Endothelial cell of umbilical vein (primary cell): ENCODE measurements at places on chromosomes 1 and 21. TPM values are rescaled to one million over a fixed set of nuclear protein-coding genes. Genes with fewer than 3 reads are reported as not detected.

- no peak for DNase-seq
These were observed 82.2 kb upstream of the C1orf105 start for GRCh38 chr1:172338295-172338735.

DNA sequence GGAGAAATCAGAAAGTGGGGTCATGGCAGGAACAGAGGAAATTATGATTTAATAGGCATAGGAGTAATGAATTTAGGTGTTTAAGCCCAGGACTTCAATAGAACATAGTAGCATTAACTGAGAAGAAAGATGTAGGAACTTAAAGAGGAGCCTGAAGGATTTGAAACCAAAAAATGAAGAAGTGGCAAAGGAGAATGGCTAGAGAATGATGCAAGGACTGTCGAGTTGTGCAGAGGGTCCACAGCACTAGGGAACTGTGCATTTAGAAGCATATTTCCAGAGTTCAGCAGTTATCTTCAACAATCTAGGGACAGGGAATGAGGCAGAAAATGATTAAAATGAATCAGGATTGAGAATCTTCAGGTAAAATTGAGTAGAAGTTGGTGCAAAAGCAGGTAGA is 328.1 kb upstream of the LYPLAL1 start:
- no peak for DNase-seq

DNA sequence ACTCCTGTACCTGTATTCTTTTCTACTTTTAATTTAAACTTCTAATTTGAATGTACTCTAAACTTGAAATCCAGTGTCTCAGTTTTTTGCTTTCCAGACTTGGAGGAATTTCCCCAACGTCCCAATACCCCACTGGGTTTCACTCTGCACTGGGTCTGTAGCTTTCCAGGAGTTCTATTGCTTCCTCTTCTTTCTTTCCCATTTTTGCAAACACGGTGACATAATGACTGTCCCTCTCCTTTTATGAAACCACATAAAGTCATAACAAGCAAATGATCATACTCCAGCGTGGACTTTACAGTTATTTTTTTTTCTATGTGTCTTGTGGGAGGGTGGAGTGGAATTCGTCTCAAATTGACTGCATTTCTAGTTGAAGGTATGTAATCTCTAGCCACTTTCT is 97.1 kb downstream of the FASLG start:
- no peak for DNase-seq

DNA sequence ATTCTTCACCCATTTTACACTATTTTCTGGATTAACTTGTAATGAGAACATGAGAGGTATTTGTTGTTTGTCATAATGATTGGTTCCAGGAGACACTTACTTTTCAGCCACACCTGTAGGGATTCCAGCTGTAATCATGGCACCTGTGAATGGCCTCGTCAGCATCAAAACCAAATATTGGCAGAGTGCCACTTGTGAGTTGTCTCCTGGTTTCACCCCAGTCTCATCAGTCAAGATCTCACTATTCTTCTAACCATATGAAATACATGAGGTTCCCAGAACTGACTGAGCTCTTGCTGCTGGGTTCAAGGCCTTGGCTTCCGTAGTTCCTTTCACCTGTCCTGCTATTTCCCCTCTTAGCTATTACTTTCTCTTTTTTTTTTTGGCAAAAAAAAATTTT is 246.6 kb upstream of the ADGRL2 start:
- DNase-seq = no peak

DNA sequence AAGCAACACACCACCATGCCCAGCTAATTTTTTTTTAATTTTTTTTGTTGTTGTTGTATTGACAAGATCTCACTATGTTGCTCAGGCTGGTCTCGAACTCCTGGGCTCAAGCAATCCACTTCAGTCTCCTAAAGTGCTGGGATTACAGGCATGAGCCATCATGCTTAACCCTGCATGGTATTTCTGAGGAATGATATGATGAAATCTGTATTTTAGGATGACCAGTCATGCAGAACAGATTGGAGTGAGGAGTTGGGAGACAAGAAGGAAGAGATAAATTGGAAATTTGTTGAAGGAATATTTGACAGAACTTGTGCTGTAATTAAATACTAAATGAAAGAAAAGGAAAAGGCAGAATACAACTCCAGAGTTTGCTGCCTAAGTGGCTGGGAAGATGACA is 4.7 kb upstream of the NDUFS5 start:
- no peak for DNase-seq

- no peak for DNase-seq
These were observed 905.7 kb downstream of the LTN1 start for GRCh38 chr21:28086861-28087581.

GRCh38 chr1:22490309-22490708 is 38.7 kb downstream of the ZBTB40 start:
- DNase-seq = no peak

- DNase-seq = no peak
These were observed 782 bp downstream of the CSDE1 start for GRCh38 chr1:114756949-114757454.

DNA sequence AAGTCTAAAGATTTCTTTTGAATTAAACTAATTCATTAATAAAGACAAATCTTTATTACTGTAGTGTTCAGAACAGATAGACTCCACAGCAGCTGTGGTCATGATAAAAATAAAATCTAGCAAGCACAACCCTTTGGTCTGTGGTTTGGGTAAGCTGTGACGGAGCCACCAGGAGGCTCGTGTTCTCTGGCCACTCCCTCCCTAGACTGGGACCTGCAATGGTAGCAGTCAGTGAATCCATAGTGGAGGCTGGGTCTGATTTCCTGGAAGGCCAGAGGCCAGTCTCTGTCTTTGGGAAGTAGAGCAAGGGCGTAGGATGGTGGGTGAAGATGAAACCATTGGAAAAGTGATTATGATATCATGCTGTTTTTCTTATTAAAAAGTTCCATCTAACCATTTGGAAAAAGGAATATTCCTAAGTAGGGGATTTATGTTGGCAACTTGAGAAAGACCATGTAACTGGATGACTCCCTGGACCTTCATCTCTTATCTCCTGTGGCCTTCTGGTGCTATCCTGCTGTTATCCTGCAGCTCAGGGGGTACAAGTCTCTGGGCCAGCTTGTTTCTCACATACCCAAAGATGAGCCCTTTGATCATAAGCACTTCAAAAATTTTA is 39.0 kb downstream of the TENT5C start:
- DNase-seq = no peak

- no peak for DNase-seq
These were observed at the start of gene KRTAP10-10 for GRCh38 chr21:44637018-44637850. KRTAP10-10 (plus strand) TSS chr21:44637356; CDS start chr21:44637418, 62 bp downstream.

GRCh38 chr21:39363607-39364555 is 15.0 kb upstream of the HMGN1 start:
- no peak for DNase-seq

- no peak for DNase-seq
These were observed at the start of gene C2CD4D for GRCh38 chr1:151839457-151840403. C2CD4D (minus strand) TSS chr1:151839820; CDS start chr1:151838989, 831 bp downstream.

GRCh38 chr1:91706140-91706957 is 179.6 kb downstream of the TGFBR3 start:
- DNase-seq = no peak

DNA sequence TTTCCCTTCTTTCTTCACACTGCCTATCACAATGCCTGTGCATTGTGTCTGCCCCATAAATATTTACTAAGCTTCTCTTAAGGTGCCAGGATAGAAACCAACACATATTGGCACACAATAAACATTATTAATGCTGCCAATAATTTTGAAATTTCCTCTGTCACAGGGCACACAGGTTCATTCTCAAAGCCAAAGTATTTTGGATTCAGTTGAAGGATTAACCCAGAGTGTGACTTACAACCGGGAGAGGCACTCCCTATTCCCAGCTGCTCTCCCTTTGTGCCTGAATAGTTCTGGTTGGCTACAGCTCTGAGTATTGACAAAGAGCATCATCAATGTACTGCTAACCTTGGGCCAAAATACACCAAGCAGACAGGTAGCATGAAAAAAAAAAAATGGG is 46.6 kb upstream of the ATP1A1 start:
- DNase-seq = no peak

DNA sequence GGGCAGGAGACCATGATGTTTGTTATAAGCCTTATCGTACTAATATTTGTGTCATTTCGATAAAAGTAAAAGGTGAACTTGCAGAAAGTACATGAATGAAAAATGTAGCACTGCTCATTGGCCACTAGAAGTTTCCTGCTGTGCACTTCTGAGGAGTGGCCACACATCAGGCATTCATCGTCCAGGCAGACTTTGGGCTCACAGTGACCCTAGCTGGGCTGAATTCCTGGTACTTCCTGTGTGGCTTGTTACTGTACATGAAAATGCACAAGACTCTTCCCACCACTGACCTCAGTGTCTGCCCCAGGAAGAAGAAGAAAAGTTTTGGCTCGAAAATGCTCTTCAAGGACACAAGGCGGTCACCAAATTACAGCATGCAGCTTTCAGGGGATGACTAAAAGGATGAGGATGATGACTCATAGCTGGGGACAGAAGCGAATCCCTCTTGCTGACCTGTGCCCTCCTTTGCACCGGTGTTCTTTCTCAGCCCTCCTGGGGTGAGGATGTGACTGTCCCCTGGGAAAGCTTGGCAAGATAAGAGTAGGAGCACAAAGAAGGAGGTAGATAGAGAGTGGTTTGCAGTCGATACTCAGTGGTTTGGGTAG is 252.4 kb upstream of the KAZN start:
- DNase-seq = no peak

GRCh38 chr21:19870682-19871081 is 1127.5 kb upstream of the NCAM2 start:
- no peak for DNase-seq

DNA sequence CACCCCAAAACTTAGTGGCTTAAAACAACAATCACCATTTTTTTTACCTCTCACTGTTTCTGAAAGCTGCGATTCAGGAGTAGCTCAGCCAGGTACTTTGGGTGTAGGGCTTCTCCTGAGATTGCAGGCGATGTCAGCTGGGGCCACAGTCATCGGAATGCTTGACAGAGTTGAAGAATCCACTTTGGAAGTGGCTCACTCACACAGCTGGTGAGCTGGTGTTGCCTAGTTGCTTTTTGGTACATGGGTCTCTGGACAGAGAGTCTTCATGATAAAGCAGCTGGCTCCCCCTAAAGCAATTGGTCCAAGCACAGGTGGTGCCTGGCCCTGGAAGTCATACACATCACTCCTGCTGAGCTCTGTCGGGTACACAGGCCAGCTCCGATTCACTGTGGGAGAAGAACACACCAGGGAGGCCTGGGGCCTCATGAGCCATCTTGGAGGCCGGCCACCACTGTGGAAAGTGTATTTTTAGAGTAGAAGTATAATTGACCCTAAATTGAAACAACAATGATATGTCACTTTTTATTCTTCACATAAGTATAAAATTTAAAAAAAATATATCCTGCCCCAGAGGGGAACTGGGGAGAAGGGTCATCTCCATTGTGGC is 75.2 kb upstream of the GALNT2 start:
- DNase-seq = no peak

- DNase-seq = no peak
These were observed 16.9 kb downstream of the PLA2G4A start for GRCh38 chr1:186845576-186846210.

DNA sequence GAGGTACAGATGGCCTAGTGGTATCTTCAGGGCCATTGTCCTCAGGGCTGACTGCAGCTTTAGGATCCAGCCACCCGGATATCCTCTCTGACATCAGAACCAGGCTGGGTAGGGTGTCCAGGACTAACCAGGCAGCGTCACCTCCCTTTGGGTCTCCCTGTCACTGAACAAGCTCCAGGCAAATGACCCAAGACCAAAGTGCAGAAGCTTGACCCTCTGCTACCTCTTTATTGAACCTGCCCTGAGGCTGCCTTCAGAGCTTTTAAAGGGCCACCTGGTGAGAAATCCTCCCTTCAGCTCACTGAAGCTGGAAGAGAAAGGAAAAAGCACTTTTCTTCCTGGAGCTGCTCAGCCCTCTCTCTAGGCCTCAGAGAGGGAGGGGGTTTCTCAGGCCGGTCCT is 79.1 kb upstream of the VAMP3 start:
- no peak for DNase-seq

Gene C1QA
- polyA plus RNA-seq = not detected in 2 replicates

Gene S100B
- polyA plus RNA-seq = not detected in 2 replicates

Gene SAMD11
- polyA plus RNA-seq = 0.08 TPM in 1 of 2 replicates, not detected in the other

Gene SLC35F3
- not detected in 2 replicates for polyA plus RNA-seq

Gene GJA9
- not detected in 2 replicates for polyA plus RNA-seq

Gene PROK1
- not detected in 2 replicates for polyA plus RNA-seq

Gene OVAAL
- 0.04 TPM in 1 of 2 replicates, not detected in the other for polyA plus RNA-seq

Gene XKR8
- 13.1 and 15.2 TPM in 2 replicates for polyA plus RNA-seq

Gene LCE1F
- polyA plus RNA-seq = not detected in 2 replicates

Gene MAST2
- polyA plus RNA-seq = 25.0 and 27.4 TPM in 2 replicates
